ENCODE measurements at places on chromosomes 3 and 15. TPM values are rescaled to one million over a fixed set of nuclear protein-coding genes. Genes with fewer than 3 reads are reported as not detected.

- no peak for DNase-seq
Observed at GRCh38 chr15:73522011-73522410, 79.0 kb downstream of the REC114 start.

- DNase-seq, result no peak
Observed at GRCh38 chr3:194028434-194029004, 107.4 kb upstream of the HES1 start.

- no peak for DNase-seq
Observed at GRCh38 chr3:184333190-184333589, 4.2 kb upstream of the FAM131A start.

GRCh38 chr3:165897137-165897536 is 59.9 kb upstream of the BCHE start:
- DNase-seq, result no peak

CFAP161 gene
- 0.59 TPM for polyA plus RNA-seq

PRR20G gene
- polyA plus RNA-seq, result not detected

MAGI1 gene
- polyA plus RNA-seq, result 29.7 TPM
